ENCODE measurements at places on chromosomes 1 and 21.

GRCh38 chr1:69645477-69645876, 77.8 kb downstream of the LRRC7 start:
- DNase-seq: no peak

- no peak for DNase-seq
These were observed 34.6 kb downstream of the OLFML2B start for GRCh38 chr1:161989108-161989507.

GRCh38 chr1:30762152-30762929, 4.8 kb upstream of the LAPTM5 start:
- no peak for DNase-seq

DNA sequence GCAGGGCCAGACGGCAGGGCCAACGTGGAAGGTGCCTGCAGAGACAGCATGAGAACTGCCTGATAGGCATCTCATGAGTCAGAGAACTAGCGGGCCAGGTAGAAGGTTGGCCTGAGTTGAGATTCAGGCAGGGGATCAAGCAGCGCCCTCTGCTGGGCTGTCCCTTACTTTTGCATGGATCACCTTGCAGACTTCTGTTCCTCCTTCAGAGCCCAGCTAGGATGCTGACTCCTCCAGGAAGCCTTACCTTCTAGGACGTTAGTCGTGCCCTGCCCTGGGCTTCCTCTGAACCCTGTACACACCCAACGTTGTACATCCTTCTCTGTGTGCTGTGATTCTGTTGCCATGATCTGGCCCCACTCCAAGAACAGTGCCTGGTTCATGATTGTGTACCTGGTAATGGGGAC, 231.3 kb upstream of the VAMP3 start:
- DNase-seq: no peak

- no peak for DNase-seq
These were observed 25.7 kb downstream of the PER3 start for GRCh38 chr1:7809742-7810141.

DNA sequence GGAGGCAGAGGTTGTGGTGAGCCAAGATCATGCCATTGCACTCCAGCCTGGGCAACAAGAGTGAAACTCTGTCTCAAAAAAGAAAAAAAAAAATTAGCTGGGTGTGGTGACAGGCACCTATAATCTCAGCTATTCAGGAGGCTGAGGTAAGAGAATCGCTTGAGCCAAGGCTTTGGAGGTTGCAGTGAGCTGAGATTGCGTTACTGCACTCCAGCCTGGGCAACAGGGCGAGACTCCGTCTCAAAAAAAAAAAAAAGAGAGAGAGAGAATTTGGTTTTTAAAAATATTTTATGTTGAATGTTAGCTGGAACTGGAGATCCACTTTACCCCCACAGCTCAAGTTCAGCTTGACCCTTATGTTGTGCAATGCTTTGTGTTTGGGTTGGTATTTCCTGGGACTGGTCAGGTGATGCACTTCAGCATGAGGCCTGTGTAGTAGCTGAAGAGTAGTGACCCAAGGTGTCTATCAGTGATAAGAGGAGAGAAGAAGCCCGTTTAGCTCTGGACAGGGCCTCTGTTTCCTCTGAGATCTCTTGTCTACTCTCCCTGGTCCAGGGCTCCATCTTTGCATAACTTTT, 36.8 kb upstream of the MACF1 start:
- no peak for DNase-seq

- DNase-seq: no peak
These were observed 636 bp downstream of the VAMP4 start for GRCh38 chr1:171740987-171741871.
